COR-L47 (cell line): ENCODE measurements at places on chromosomes 4 and X.
A peak's percentile ranks its signal among the peaks of the same experiment; 100 is the strongest.

DNA sequence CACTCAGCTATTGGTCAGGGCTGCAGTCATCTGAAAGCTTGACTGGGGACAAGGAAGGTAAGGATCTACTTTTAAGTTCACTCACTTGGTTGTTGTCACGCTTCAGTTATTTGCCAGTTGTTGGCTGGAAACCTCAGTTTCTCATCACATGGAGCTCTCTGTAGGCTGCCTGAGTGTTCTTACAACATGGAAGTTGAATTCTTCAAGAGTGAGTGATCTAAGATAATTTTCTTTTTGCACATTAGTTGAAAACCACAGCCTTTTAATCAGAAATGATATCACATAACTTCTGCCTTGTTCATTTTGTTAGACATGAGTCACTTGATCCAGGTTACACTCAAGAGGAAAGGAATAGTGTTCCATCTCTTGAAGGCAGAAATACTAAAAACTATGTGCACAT lies 552.7 kb downstream of the RAPGEF2 start:
- DNase-seq: no peak

GRCh38 chr4:1244978-1245471 lies 3.9 kb downstream of the CTBP1 start:
- no peak for DNase-seq

- peak; percentile 13 for DNase-seq
Measured at GRCh38 chr4:128241425-128241913, 46.1 kb downstream of the PGRMC2 start.

DNA sequence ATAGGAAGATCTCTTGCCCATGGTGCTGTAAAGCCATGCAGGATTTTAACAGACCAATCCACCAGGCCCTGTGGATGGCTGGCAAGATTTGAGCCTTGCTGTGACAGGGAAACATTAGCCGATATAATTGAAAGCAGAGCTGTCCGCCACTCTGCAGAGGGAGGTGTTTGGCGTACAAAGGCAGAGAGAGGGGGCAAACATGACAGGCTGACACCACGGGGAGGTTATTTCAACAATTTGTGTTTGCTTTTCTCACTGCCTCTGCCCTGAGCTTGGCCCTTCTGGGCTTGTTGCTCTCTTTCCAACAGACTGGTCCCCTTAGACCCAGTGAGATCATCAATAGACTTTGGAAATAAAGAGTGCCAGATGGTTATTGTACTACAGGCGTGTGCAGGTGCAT lies 59.4 kb downstream of the CLNK start:
- peak; percentile 53 for DNase-seq

DNA sequence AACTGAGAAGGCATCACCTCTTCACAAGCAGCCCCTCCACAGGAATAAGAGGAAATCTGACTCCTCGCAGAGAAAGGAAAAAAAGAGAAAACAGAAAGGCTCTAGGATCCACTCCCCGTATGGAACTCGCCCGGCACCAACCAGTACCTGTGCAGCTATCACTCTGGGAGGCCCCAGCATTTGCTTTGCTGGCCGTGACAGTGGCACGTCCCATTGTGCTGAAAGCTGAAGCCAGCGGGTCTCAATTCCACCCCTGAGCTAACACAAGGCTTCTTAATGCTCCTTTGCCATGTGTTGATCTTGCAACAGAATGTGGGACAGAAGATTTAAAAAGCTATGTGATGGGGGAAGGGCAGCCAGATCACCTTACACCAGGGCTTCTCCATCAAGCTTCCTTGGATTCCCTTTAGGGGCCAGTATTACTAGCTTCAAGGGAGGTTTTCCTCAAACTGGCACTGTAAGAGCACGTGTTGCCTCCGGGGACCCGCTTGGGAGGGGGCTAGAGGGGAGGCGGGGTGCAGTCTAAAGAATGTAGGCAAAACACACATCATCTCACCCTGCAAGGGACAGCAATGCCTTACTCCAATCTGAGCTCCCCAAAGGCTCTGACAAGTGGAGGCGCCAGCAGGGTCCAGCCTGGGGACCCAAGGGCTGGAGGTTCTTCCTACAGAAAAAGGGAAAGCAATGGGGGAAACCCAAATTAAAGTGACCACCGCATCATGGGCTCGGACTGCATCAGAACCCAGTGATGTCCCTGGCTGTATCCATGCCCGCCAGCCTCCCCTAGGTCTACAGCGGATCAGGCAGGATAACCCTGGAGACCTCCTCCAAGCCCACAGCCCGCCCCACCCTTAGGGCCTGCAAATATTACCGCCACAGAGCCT lies 1.2 kb downstream of the USP46 start:
- no peak for DNase-seq

DNA sequence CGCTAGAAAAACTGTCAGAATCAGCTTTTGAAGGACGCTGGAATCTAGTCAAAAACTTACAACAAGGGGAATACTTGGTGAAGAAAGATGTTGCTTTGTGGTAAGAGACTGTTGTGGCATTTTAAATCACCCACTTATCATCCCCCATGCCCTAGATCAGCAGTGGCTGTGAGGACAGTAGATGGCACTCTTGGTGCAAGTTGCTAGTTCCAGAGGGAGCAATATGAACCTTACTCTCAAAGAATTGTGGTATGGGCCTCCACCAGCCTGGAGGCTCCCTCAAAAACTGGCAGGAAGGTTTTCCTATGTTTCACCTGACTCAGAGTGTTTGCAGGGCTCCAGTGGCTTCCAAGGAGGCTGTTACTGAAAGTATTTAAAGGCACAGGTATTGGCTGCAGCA lies 37.7 kb upstream of the SLC16A2 start:
- peak; percentile 5 for DNase-seq

DNA sequence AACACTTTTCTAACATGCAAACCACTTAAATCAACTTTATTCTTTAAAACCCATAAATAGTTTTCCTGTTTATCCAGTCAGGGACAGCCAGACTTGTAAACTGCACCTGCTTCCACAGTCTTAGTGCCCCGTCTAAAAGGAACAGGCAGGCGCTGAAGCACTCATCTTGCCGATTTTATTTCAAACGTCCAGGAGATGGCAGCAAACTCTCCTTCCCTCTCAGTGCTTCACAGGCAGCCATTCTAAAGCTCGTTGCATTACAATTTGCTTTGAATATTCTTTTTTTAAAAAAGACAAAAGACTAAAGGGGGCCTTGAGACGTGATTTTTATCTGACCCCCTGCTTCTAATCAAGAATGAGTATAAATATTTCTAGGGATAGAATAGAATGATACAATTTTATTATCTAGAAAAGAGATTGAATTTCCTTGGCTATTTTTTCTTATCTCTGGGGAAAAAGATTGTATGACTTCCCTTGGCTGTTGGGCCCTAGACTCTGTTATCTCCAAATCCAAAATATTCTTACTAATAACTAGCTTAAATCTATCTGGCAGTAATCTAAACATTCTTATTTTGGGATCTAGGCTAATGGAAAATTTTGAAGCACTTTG lies 93.6 kb upstream of the MYOZ2 start:
- peak; percentile 65 for DNase-seq
